ENCODE measurements at places on chromosomes 7 and 10.

DNA sequence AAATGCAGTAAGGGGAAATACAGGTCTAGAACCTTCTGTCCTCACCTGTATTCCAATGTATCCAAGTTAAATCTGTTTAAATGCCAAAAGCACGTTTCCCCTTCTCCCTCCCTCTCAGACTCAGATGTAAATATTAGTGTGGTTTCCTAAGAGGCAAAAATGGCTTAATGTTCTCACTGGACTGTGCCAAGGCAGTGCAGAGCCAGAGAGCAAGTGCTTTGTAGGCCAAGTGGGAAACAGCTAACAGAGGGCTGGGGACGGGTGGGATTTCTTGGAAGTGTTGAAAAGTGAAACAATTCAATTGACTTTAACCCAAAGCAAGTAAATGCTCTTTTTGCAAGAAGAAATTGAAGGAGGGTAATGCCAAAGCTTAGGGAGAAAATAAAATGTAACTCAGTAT is 103.1 kb downstream of the GSAP start:
- DNase-seq, result no peak

DNA sequence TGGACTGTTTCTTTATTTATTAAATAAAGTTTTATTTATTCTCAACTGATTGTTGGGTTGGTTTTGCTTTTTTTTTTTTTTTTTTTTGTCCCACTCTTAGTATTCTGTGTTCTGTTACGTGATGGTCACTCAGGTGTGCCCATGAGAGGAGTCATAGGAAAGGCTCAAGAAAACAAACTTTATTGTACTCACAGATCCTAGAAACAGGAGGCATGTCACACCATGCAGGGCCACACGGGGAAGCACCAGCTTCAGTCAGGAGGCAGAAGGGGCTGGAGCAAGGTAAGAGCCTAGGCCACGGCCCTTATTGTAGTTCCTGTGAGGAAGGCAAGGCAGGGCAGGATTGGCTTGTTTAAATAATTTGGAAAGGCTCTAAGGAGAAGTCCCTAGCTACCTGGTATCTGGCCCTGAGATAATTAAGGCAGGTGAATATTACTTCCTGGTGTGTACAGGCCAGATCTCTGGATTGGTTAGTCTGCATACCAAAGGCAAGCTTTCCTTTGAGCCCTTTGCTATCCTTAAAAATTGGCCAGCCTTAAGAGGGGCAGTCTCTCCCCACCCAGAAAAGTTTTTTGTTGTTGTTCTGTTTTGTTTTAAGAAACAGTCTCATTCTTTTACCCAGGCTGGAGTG is 8.3 kb downstream of the ATOH7 start:
- no peak for DNase-seq

GRCh38 chr7:82131215-82131614 is 312.4 kb downstream of the CACNA2D1 start:
- DNase-seq, result no peak

DNA sequence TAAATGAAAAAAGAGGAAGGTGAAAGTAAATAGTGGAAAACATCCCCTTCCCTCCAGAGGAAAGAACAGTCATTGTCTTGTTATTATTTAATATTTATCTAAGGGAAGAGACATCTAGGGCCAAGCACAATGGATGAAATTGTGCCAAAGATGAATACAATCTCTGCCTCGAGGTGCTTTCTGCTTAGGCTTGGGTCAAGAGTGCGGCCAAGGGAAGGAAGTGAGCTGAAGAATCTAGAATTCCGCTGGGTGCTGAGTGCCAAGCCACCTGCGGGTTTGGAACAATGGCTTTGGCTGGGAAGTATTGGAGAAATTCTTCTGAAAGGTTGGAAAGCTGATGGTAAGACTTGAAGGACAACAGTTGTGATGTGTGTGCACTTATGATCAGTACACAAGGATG is 531.3 kb upstream of the FZD8 start:
- DNase-seq, result no peak

GRCh38 chr7:159033956-159034355 is 110.7 kb downstream of the VIPR2 start:
- DNase-seq, result no peak

DNA sequence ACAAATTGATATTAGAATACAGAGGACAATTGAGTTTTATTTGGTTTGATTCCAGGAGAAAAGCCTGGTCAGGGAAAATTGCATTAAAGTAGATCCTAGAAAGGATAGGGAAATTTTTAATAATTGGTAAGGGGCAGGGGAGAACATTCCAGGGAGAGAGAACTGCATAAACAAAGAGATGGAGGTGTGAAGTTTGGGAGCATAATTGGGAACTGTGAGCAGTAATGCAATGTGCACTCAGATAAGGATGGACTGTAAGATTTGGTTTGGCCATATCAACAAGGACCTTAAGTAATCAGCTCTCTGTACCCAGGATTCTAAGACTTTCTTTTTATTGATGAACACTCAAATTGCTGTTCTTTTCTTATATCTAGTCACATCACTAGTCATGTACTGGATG is 41.4 kb downstream of the ZMYND11 start:
- no peak for DNase-seq

DNA sequence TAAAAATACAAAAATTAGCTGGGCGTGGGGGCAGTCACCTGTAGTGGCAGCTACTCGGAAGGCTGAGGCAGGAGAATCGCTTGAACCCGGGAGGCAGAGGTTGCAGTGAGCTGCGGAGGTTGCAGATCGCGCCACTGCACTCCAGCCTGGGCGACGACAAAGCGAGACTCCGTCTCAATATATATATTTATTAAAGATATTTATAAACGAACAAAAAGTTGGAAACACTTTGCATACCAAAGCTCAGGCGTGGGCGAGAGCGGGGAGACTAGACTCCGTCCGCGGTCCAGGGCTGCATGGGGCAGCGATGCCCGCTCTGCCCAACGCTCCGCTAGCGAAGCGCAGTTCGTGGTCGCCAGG is 7.9 kb upstream of the CRYGN start:
- no peak for DNase-seq

- DNase-seq, result no peak
These were observed 3.0 kb downstream of the ACHE start for GRCh38 chr7:100892364-100893317.

DNA sequence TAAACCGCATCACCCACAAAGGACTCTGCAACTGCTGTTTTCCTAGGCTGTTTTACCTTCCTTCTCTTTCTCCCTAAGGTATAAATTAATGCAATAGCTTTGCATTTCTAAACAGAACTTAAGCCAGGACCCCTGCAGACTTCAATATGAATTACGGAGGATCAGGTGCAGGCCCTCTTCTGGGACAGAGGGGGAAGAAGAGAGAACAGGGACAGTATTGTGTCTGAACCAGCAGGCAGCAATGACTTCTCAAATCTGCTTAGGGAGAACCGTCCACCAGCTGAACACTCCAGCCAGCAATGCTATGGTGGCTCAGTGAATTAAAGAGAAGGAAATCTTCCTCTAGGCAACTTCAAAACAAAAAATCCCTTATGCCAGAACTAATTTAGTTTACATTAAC is 35.7 kb downstream of the POLR3A start:
- no peak for DNase-seq

- DNase-seq, result no peak
These were observed 429.8 kb upstream of the CELF2 start for GRCh38 chr10:10587744-10588393.

GRCh38 chr7:100623951-100624824 is 11.8 kb downstream of the MOSPD3 start:
- no peak for DNase-seq

GRCh38 chr10:118216020-118216419 is 126.1 kb downstream of the FAM204A start:
- peak; percentile 94 for DNase-seq

GRCh38 chr10:86651631-86652331 is 2.6 kb upstream of the OPN4 start:
- no peak for DNase-seq

DNA sequence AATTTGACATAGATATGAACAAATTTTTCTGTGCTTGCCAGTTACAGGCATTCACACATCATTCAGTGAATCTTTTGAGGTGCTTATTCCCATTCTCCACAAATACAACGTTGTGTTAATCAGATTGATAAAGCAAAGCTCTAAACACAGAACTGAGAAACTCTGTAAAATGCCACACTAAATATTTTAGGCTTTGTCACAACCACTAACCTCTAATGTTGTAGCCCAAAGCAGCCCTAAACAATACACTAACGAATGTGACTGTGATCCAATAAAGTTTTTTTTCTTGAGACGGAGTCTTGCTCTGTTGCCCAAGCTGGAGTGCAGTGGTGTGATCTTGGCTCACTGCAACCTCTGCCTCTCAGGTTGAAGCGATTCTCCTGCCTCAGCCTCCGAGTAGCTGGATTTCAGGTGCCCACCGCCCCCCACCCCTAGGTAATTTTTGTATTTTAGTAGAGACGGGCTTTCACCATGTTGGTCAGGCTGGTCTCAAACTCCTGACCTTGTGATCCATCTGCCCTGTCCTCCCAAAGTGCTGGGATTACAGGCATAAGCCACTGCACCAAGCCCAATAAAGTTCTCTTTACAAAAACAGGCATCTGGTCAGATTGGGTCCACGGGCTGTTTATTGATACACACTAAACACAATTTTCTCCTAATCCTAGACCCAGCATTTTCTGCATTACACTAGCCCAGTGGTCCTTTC is 6.9 kb downstream of the CYCS start:
- DNase-seq, result no peak

DNA sequence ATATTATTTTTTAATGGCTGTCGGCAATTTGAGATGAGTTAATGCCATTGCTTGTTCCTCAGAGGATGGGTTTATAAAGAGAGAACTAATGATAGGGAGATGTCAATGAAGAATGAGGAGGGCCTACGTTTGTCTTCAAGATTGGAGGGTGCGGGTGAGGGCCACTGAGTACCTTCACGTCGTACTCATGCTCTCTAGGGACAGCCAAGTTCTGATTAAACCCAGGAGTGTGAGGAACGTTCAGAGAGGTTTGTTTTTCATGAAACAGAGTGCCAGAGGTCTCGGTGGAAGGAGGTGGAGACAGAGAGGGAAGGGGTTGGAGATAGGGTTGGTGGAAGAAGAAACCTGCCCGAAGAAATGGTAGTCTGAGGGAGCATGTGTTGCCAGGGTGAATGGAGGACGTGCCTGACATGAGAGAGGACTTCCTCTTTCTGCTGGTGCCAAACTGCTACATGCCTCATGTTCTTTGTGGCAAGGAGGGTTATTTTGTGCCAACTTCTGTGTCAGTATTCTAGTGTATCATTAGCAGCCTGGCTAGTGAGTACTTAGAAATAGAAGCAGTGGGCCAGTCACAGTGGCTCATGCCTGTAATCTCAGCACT is 8.9 kb downstream of the DHTKD1 start:
- no peak for DNase-seq

- DNase-seq, result no peak
These were observed 14.8 kb downstream of the PTPRE start for GRCh38 chr10:127921753-127922145.

- DNase-seq, result no peak
These were observed 16.4 kb downstream of the CUX1 start for GRCh38 chr7:101833799-101834198.

GRCh38 chr10:16986406-16987205 is 143.0 kb downstream of the CUBN start:
- DNase-seq, result peak; percentile 95

DNA sequence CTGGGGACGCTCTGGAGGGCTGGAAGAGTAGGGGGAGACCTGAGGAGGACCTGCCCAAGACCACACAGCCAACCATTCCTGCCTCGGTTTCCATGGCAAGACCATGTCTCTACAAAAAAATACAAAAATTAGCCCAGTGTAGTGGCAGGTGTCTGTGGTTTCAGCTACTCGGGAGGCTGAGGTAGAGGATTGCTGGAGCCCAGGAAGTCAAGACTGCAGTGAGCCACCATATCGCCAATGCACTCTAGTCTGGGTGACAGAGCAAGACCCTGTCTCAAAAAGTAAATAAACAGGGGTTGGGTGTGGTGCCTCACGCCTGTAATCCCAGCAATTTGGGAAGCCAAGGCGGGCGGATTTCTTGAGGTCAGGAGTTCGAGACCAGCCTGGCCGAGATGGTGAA is 48.7 kb downstream of the CLIP2 start:
- DNase-seq, result no peak

DNA sequence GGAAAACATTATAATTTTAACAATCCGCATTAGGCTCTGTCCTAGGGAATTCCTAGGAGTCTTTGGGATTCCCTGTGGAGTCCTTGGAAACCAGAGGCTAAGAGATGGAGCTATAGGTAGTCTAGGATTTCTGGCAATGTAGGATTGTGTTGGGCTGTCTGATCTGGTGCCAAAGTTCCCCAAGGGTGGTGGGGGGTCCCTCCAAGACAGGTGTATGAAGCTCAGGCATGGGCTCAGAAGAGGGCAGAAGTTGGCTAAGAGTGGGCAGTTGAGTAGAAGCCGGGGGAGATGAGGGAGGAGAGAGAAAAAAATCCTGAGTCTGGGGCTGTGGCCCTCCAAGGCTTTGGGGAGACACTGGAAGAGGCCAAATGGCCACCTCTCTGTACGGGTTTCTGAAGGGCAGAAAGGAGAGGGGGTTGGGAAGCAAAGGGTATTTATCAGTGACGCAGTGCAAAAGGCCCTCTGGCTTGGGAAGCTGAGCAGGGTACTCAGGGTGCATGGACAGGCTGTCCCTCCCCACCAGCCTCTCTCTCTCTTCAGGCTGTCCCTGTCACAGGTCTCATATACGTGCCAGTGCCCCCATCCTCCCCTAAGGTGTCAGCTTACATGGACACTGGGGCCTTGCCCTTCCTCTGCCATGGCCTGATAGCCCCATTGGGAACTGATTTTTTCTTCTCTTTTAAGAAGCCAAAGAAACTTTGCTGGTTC is 929 bp downstream of the HOXA6 start:
- no peak for DNase-seq

GRCh38 chr7:30780941-30781340 is 9.7 kb downstream of the MINDY4 start:
- no peak for DNase-seq

DNA sequence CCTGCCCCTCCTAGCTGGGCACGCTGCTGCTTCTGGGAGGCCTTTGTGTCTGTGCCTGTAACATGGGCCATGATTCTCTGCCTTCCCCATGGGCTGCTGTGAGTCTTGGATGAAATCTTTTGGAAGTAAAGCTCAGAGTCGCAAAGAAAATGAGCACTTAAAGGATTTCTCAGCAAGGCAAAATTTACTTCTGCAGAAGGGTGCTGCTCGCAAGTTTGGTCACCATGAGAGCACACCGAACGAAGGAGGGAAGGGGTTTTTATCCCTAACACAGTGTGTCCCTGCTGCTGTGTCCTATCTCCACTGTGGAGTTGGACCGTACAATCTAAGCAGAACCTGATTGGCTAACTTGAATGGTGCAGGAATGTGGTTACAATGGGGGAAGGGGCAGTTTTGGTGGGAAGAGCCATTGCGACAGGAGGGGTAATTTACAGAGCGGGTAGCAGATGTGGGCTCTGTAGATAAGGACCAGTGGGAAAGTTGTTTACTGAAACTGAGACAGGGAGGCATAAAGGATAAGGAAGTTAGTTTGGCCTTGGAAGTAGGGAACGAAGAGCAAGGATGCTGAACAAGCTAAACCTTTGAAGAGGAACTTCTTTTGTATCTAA is 57.5 kb downstream of the FANK1 start:
- DNase-seq, result no peak
